GM10248 (cell line): ENCODE measurements at places on chromosomes 6 and 20.

DNA sequence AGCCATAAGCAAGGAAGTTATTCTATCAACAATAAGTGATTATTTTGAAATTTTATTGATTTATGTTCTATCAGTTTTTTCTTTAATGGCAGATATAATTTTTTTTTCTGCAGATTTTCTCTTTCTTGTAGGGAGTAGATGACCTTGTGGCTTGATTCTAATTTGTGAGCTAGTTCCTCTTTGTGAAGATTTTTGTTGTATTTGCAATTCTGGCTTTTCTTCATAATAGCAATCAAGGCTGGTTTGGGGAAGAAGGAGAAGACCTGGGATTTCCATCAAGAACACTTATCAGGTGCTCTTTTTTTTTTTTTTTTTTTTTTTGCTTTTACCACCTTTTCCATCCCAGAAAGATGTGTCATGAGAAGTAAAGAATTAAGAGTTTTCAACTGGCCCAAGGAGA is 324.2 kb upstream of the MAN1A1 start:
- no peak for DNase-seq

DNA sequence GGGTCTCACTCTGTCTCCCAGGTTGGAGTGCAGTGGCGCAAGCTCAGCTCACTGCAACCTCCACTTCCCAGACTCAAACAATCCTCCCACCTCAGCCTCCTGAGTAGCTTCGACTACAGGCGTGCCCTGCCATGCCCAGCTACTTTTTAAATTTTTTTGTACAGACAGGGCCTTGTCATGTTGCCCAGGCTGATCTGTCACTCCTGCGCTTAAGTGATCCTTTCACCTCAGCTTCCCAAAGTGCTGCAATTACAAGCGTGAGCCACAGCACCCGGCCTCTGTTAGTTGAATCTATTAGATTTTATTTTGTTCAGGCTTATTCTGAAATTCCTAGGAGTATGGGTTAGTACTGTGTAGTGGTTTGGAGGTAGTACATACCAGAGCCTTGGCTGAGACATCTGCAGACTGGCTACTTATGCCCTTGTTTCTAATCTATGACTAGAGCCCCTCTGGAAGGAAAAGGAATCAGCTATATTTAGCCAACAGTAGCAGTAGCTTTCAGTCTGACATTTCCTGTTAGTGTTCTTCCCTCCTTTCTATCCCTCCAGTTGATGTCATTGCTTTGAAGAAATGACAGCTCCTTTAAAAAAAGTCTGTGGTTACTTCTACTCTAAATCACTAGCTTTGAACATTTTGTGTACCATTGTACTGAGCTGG is 74.4 kb downstream of the ITCH start:
- DNase-seq = no peak

- no peak for DNase-seq
These were observed 41.0 kb downstream of the CYP24A1 start for GRCh38 chr20:54132612-54133433.

DNA sequence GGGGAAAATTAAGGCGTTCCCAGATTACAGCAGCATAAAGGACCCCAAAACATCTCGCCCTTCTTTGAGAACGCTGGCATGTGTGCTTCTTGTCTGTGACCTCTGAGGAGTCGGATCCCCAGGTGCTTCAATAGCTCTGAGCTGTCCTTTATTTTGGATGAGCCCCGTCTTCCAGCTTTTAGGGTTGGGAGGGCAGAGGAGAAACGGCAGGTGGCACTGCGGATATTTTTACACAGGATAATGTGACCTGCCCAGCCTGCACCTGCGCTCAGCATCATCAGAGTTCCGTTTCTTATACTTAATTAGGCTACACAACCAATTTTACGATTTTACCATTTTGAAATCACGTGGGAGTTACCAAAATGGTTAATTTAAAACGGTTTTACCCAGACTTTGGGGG is 147.7 kb upstream of the RPS6KA2 start:
- no peak for DNase-seq

GRCh38 chr6:71349395-71349794 is 60.8 kb downstream of the OGFRL1 start:
- DNase-seq = peak; percentile 8

DNA sequence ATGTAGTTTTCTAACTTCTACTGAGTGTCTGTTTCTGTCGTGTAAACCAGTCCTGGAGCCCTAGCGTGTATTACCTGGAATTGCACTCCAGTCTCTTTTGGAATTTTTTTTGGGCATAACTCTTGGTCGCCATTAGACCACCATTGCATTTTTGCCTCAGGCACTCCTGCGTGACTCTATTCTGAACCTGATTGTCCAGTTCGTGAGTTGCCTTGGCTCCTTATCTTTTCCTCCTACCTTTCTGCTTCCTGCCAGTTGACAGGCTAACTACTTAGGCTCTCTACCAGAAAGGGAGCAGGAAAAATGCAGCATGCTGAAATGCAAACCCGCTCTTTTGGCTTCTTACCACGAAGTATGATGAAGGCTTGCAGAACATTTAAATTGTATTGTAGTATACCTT is 490.9 kb upstream of the SOX4 start:
- no peak for DNase-seq

GRCh38 chr20:51769976-51770615 is 1.9 kb upstream of the ATP9A start:
- no peak for DNase-seq

DNA sequence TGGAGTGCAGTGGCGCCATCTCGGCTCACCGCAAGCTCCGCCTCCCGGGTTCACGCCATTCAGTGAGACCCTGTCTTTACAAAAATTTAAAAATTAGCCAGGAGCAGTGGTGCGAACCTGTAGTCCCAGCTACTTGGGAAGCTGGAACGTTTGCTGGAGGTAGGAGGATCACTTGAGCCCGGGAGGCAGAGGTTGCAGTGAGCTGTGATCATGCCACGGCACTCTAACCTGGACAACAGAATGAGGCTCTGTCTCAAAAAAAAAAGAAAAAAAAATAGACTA is 5.7 kb upstream of the PARD6B start:
- DNase-seq = no peak

DNA sequence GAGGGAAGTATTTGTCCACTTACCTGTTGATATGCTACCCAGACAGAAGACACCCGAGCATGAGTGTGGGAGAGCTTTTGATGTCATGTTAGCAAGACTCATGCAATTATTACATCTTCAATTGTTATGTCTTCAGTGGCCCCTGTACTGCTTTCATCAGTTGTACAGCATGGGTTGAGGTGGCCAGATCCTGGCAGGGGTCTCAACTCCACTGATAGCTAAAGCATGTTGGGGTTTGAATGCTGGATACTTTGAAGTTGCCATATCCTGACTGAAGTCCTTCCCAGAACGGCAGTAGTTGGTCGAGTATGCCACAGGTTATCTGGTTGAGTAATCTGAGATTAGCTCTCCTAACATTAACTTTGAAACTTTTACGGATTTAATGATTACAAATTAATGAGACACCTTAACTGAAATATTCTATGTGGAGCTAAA is 46.7 kb downstream of the LRRN4 start:
- no peak for DNase-seq

- DNase-seq = no peak
These were observed 485.3 kb upstream of the BTBD3 start for GRCh38 chr20:11432407-11432806.

GRCh38 chr6:41561931-41562911 is 16.0 kb downstream of the FOXP4 start:
- no peak for DNase-seq

GRCh38 chr6:63936399-63936798 is 300.8 kb downstream of the PHF3 start:
- no peak for DNase-seq

- peak; percentile 4 for DNase-seq
These were observed 209.3 kb upstream of the TAB2 start for GRCh38 chr6:149108038-149108748.

GRCh38 chr6:3884007-3884745 is 35.0 kb downstream of the FAM50B start:
- no peak for DNase-seq

DNA sequence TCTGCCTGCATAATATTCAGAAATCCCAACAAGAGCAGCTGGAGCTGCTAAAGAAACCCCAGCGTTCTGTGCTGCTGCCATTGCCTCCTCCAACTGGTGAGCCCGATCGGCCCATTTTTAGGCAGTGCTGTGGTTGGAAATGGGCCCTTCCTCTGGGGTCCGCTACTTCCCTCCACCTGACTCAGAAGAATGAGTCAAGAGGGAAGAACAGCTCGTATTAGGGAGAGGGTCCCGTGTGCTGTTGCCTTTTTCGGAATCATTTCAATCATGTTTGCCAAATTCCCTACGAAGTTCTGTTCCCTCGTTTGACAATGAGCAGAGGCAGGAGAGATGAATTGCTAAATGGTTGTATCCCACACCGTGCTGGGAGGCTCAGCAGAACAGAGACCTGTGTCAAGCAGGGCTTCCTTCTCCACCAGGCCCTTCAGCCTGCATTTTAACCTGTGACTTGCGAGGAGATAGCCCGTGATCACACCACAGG is 38.4 kb downstream of the THBS2 start:
- DNase-seq = no peak

DNA sequence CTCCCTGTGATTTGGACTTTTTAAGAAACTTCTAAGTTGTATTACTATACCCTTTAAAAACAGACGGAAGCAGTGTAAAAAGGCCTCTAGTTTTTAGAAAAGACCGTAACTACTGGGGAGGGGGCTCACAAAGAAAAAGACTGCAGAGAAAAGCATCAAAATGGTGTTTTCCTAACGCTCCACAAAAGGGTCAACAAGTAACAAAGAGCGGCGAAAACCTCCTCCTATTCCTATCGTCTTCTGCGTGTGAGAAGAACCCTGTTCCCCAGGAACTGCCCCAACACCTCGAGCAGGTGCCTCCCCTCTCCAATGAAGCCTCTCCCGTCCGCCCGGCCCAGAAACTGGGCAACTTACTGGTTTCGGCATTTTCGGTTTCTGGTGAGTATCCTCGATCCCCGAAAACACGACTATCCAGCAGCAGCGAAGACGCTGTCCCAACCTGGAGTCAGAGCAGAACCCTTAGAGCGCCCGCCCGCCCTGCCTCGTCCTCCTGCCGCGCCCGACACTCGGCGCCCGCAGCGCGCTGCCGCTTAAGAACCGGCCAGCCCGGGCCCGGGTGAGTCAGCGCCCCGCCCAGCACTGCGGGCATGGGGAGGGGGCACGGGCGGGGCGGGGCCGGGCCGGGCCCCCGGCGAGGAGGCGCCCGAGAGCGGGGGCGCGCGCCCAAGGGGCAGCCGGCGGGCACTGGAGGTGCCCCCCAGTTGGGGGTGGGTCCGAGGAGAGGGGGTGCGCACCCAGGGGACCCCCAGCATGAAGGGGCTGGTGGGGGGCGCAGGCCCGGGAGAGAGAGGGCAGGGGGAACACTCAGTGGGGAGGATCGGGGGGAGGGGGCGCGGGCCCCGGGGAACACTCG is 1.2 kb downstream of the EZR start:
- DNase-seq = peak; percentile 81

DNA sequence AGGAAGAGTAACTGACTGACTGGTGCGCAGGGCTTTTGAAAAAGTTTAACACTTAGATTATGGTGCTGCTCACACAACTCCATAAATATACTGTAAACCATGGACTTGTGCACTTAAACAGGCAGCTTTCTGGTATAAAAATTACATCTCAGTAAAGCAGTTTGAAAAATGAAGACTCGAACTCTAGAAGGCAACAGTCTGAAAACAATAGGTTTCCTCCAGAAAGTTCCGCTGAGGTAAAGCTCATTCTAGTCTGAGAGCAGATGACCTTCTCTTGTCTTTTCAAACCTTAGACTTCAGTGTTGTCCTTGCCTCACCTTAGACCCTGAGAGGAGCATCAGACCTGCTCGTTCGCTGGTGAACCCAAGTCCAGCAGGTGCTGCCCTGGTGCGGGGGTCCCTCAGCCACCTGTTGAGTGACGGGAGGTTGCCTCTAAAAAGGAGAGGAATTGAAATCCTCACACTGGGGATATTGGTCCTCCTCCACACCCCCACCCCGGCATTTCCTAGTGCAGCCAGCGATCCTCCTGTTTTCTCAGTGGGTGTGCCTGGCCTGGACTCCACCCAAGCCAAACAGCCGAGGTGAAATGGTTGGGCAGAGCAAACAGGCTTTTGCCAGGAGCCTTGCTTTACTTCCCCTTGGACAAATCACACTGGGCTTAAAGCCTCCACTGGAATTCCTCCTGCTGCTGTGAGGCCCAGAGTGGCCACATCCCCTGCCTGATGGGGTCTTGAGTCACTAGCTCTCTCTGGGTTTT is 14.7 kb upstream of the PYGB start:
- no peak for DNase-seq

- DNase-seq = no peak
These were observed 32.2 kb downstream of the OPRM1 start for GRCh38 chr6:154071236-154071635.

DNA sequence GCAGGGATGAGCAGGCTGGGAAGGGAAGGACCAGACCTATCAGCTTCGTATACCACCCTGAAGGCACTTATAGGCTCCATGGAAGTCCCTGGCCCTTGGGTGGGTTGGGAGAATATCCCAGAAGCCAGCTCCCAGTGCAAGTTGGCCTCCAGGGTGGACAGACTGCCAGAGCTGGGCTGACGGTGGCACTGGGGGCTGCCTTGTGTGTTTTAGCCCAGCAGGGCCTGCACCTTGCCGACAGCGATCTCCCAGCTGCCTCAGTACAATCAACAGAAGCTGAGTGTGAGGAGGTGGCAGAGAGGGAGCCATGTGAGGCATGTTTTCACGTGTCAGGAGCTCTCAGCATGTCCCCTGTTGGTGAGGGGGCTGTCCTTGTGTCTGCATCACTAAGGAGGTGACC is 159.5 kb downstream of the VEGFA start:
- no peak for DNase-seq

GRCh38 chr20:33838035-33838864 is 27.1 kb downstream of the CHMP4B start:
- DNase-seq = no peak

GRCh38 chr6:133954657-133955576 is 1.9 kb downstream of the TBPL1 start:
- no peak for DNase-seq

GRCh38 chr6:148261470-148261869 is 81.2 kb upstream of the SASH1 start:
- no peak for DNase-seq
